Hindlimb muscle (tissue), 1 donor: ENCODE measurements at places on chromosomes 1 and 21. TPM values are rescaled to one million over a fixed set of nuclear protein-coding genes. Genes with fewer than 3 reads are reported as not detected.

Gene LRRC53
- not detected for polyA plus RNA-seq

Gene OR2T35
- polyA plus RNA-seq = not detected

Gene ILDR2
- polyA plus RNA-seq = 3.8 TPM

Gene SIM2
- 19.9 TPM for polyA plus RNA-seq

Gene APOBEC4
- not detected for polyA plus RNA-seq

Gene BEST4
- polyA plus RNA-seq = 0.19 TPM

Gene CYP2J2
- polyA plus RNA-seq = 93.5 TPM

Gene CFAP74
- 0.19 TPM for polyA plus RNA-seq

Gene PRAMEF18
- not detected for polyA plus RNA-seq

Gene C1QC
- 50.3 TPM for polyA plus RNA-seq

Gene ZFP69
- 5.0 TPM for polyA plus RNA-seq

Gene C4BPA
- polyA plus RNA-seq = 0.17 TPM

Gene AMY1B
- not detected for polyA plus RNA-seq

Gene BMP8B
- 1.5 TPM for polyA plus RNA-seq

Gene LRP8
- polyA plus RNA-seq = 6.1 TPM

Gene FMOD
- 54.8 TPM for polyA plus RNA-seq

Gene OSCP1
- 5.4 TPM for polyA plus RNA-seq

Gene TSHB
- not detected for polyA plus RNA-seq

Gene IL6R
- polyA plus RNA-seq = 7.7 TPM

Gene SRGAP2B
- 48.0 TPM for polyA plus RNA-seq

Gene FNDC10
- 3.0 TPM for polyA plus RNA-seq
